ENCODE measurements at places on chromosomes 1 and 21.

DNA sequence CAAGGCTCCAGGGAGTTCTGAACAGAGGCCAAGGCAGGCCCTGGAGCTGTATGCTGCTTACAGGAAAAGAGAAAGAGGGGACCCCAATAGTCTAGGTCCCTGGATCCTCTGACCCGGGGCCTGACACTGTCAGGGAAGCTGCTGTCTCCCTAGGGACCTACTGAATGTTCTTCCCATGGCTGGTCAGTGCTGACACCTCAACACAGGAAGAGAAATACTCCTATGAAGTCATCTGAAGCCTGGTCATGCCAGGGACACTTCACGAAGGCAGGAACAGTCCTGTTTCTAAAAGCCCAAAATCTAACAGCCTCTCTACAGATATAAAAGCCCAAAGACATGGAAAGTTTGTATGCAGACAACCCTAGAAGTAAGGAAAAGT lies 1.7 kb upstream of the LAD1 start:
- no peak for DNase-seq

DNA sequence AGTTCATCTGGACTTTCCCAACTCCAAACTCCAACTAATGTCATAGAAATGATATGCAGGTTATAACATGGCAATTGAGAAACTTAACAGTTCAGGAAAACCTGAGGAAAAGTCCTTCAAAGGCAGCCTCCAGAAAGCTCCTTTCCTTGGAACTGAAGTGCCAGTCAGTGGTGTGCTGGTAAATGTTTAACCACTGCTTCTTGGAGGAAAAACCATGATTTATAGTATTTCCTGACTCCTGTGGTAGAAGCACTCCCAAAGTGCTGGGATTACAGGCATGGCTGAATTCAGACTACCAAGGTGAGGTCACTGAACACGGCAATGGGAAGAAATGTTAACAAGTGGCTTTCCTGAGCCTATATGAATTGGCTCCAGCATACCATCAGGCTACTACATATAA lies 26.7 kb upstream of the ZNHIT6 start:
- no peak for DNase-seq

DNA sequence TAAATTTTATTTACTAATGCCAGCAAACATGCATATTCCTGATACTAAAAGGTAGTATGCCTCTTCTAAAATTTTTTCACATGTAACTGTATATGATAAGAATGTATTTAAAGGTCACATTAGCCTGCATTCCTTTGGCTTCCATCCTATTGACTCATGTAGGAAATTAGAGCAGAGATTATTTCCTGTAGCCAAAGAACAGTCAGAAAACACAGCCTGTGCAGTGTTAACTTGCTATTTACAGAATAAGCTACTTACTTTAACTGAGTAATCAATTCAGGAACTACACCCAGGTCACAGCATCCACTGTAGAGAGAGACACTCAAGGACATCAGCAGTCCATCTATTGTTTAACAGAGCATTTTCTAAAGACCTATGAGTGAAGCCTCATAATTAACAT lies 154.5 kb upstream of the ADGRL4 start:
- DNase-seq = no peak

- DNase-seq = peak; percentile 86
These were observed 54.7 kb downstream of the MEF2D start for GRCh38 chr1:156445789-156446263.

GRCh38 chr1:174726167-174726879 lies 273.4 kb upstream of the CACYBP start:
- no peak for DNase-seq

DNA sequence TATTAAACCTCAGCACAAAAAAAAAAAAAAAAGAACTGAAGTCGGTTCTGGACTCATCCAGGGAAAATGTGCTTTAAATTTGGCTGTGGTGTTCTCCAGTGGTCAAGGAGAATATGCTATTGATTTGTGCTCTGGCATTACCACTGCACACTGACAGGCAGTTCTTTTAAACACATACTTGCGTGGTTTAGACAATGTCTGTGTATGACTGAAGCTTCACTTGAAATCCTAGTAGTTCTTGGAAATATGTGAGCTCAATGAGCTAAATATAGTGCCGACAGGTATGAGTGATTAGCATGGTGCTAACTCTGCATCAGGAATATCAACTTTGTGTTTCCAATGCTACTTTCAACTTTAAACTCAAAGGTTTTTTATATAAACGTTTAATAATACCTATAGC lies 415.6 kb downstream of the SMYD3 start:
- no peak for DNase-seq

DNA sequence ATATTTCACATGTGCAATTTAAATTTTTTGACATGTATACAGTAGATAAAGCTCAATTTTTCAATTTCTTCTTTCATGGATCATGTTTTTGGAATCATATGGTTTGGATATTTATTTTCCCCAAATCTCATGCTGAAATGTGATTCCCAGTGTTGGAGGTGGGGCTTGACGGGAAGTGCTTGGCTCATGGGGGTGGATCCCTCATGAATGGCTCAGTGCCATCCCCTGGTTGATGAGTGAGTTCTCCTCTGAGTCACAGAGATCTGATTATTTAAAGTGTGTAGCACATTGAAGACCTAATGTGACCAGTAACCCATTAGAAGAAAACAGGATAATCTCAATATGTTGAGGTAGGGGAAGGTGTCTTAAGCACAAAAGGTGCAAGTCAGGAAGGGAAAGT lies 9.1 kb upstream of the IFI16 start:
- peak; percentile 5 for DNase-seq

GRCh38 chr1:90715309-90715708 lies 1.8 kb downstream of the BARHL2 start:
- no peak for DNase-seq

Data from DMS 273 treated with DMSO at 0.1 percent for 48 hours (cell line).